Lung microvascular endothelial cell (primary cell): ENCODE measurements at places on chromosomes 6 and 20. TPM values are rescaled to one million over a fixed set of nuclear protein-coding genes. Genes with fewer than 3 reads are reported as not detected.

The RSPO3 gene
- not detected in 2 replicates for total RNA-seq

The BTN1A1 gene
- not detected in 2 replicates for total RNA-seq

The CAGE1 gene
- total RNA-seq, result under 0.01 and 0.20 TPM in 2 replicates

The ANKRD6 gene
- 3.7 and 13.9 TPM in 2 replicates for total RNA-seq

The PTPN1 gene
- total RNA-seq, result 21.6 and 25.6 TPM in 2 replicates

The GRM1 gene
- under 0.01 TPM in 1 of 2 replicates, not detected in the other for total RNA-seq

The NNAT gene
- 0.22 TPM in 1 of 2 replicates, not detected in the other for total RNA-seq

The TREM2 gene
- not detected in 2 replicates for total RNA-seq
